ENCODE measurements at places on chromosomes 7 and 10.

GRCh38 chr10:19014034-19014433 is 34.6 kb upstream of the MALRD1 start:
- DNase-seq = no peak

GRCh38 chr7:111132833-111133232 is 41.9 kb downstream of the LRRN3 start:
- DNase-seq = no peak

- no peak for DNase-seq
These were observed 90.8 kb downstream of the SNX13 start for GRCh38 chr7:17849504-17849903.

- no peak for DNase-seq
These were observed 229.3 kb downstream of the USP6NL start for GRCh38 chr10:11382187-11382586.

DNA sequence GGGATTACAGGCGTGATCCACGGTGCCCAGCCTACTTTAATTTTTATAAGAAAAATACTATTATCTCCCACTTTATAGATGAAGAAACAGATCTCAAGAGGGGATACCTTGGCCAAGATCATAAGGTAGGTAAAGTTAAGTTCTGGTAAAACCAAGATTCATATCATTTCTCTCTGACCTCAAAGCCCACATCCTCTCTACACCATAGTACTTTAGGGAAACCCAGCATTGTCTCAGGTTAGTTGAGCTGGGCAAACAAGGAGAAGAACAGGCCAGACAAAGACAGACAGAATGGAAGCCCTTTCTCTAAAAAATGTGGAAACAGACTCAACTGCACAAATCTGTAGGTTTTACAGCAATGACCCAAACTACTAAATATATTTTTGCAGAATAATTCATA is 197.7 kb upstream of the FRMD4A start:
- no peak for DNase-seq

DNA sequence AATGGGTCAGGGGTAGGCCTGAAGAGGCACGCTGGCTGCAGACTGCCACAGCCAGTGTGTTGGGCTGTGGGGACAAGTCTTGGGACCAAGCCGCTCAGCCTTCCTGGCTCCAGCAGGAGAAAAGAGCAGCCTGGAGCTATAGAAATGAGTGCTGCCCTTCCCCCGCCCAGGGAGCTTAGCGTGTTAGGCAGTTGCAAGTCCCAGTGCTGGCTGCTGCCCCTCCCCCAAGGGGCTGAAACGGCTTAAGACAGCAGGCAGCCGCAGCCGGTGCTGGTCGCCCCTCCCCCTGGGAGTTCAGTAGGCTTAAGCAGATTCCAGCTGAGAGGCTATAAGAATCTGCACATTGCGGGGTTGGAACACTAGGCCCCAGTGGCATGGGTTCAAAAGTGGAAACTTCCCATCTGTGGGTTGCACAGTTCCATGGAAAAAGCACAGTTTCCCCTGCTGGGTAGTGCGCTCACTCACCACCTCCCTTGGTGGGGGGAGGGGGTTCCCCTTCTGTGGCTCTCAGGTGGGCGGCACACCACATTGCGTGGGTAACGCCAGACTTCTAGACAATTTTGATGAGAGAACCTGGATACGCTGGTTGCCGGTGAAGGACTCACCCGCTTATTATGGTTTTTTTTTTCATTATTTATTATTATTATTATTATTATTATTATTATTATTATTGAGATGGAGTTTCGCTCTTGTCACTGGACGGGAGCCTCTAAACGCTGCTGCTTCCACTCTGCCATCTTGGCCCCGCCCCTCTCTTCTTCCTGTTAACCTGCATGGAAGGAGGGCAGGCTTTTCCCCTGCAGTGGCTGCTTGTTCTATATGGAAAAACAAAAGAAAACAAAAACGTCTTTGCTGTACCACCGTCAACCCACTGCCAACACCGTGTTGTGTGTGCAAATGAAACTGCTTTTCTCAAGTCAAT is 151.1 kb downstream of the CXCL12 start:
- DNase-seq = no peak

DNA sequence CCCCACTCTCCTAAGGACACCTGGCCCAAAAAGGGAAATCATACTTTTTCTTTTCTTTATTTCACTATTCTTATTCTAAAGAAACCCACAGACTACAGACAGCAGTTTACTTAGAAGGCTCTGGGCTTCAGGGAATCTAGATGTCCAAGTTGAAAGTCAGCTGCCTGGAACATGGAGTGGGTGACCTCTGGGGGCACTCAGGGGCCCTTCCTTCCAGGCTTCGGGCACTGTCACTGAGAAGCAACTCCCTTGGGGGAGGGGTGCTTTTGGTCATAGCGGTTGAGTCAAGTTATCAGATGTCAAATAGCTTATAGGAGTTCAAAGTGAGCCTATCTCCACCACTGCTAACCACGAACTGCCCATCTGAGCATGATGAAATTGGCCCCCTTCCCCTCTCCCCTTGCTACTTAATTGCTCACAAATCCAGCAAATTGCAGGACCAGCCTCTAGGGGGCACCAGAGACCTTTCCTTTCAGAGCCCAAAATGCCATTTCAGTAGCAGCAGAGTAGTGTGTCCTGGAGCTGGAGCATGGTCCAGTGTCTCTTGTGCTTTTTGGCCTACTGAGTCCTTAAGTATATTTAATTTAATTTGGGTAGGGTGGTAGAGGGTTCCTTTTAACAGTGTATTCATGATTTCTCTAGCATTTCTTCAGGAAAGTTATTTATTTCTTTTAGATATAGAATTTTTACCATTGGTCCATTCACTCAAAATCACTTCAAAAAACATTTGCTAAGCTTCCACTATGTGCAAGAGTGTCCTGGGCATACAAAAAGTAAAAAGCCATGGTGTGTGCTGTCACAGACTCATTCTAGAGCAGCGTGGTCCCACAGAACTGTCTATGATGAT is 463.8 kb downstream of the KCNMA1 start:
- peak; percentile 66 for DNase-seq

DNA sequence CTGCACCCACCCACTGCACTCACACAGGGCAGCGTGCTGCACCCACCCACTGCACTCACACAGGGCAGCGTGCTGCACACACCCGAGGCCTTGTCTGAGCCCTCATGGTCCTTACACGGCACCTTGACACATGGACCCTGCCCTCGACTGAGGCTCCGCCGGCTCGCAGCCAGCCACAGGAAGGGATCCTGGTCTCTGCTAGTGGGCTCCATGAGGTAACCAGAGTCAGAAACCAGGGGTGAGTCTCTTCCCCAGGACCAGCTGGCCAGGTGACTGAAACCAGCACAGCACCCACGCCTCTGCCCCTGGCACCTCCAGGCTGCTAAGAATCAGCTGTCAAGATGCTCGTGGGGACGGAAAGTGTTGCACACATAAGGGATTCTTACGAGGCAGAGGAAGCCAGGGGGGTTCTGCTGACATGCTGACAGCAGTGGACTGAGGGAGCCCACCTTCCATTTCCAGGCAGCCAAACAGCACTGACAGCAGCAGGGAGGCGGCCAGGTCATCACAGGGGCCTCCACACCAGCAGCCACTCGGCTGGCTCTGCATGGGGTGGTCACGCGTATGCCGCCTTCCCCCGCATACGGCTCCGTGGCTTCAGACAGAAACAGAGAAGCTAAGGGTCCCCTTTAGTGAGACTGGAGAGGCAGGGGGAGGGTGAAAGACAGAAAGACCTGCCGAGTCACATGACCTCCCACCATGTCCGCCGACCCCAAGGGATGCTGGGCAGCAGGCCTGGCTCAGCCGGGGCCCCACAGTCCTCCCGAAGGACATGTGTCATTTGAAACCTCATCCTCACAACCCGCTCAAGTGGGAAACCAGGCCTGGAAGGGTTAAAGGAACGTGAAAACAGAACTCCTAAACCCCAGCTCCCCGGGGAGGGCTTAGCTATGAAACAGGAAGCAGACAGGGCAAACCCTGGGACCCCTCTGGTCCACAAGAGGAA is 34.2 kb downstream of the GPER1 start:
- no peak for DNase-seq

DNA sequence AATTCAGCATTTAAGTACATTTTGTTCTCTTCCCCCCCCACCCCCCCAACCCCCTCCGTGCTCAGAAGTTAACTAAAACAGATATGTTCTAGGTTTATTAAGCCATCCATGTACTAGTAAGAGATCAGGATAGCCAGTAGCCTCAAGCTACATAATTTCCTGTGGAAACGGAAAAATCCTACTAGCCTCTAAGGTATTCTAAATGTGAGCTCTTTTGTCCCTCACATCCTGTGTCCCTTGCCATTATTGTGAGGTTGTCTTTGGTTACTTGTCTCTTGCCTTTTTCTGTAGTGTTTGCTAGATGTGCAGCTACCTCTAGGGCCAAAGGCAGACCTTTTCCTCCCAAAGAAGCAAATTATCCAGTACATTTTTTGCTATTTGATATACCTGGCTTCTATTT is 92.1 kb downstream of the BTRC start:
- DNase-seq = no peak

DNA sequence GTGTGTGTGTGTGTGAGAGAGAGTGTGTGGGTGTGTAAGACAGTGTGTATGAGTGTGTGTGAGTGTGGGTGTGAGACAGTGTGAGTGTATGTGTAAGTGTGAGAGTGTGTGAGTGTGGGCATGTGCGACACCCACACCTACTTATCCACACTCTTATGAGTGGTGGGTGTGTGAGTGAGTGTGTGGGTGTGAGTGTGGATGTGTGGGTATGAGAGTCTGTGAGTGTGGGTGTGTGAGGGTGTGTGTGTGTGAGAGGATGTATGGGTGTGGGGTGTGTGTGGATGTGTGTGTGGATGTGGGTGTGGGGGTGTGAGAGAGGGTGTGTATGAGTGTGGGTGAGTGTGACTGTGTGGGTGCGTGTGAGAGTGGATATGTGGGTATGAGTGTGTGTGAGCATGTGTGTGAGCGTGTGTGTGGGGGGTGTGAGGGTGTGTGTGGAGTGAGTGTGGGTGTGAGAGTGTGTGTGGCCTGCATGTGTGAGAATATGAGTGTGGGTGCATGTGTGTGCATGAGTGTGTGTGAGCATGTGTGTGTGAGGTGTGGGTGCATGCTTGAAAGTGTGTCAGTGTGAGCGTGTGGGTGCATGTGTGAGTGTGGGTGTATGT is 15.1 kb downstream of the VWC2 start:
- no peak for DNase-seq

- DNase-seq = no peak
These were observed 3.2 kb downstream of the PRAP1 start for GRCh38 chr10:133350283-133350949.

DNA sequence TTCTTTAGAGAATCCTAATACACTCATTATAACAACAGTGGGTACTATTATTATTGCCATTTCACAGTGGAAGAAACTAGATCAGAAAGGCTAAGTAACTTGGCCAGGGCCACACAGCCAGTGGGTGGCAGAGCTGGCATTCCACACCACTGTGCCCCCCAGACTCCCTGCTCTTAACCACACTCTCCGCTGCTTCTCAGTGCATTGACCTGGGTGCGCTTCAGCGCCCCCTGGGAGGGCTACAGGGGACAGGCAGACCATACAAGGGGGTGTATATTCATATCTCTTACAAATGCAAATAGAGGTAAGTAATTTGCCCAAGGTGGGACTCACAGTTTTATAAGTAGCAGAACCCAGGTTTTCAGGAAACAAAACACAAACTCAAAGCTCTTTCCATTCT is 77.0 kb upstream of the NMT2 start:
- no peak for DNase-seq

DNA sequence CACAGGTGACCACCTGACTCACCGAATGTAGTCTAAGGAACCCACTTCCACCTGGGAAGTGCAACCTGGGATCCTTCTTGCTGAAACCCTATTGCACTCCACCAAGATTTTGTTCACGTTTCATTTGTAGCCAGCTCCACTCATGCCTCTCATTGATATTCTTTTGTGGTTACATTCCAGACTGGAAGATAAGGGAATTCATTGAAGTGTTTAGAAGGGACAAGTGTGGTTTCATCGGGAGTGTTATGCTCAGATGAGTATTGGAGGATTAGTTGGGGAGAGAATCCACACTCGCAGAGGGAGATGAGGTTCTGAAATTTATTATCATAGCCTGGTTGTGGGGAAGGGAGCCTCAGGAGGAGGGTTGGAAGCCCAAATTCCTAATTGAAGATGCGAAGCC is 320.4 kb downstream of the KCNMA1 start:
- no peak for DNase-seq

DNA sequence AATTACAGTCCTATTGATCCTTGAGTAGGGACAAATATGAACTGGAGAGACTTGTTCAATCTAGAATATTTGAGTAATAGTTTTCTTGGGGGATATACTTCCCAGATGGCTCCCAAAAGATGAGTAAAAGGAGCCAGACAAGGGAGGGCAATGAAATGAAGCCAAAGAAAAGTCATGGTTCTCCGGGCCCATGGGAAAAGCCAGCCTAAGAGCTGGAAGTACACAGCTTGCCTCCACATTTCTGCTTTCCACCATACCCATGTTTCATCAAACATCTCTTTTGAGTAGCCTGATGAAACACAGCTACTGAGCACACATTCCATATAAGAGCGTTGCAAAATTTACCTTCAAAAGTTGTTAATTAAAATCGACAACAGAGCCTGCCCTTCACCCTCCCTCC is 535.0 kb upstream of the FZD8 start:
- DNase-seq = no peak

DNA sequence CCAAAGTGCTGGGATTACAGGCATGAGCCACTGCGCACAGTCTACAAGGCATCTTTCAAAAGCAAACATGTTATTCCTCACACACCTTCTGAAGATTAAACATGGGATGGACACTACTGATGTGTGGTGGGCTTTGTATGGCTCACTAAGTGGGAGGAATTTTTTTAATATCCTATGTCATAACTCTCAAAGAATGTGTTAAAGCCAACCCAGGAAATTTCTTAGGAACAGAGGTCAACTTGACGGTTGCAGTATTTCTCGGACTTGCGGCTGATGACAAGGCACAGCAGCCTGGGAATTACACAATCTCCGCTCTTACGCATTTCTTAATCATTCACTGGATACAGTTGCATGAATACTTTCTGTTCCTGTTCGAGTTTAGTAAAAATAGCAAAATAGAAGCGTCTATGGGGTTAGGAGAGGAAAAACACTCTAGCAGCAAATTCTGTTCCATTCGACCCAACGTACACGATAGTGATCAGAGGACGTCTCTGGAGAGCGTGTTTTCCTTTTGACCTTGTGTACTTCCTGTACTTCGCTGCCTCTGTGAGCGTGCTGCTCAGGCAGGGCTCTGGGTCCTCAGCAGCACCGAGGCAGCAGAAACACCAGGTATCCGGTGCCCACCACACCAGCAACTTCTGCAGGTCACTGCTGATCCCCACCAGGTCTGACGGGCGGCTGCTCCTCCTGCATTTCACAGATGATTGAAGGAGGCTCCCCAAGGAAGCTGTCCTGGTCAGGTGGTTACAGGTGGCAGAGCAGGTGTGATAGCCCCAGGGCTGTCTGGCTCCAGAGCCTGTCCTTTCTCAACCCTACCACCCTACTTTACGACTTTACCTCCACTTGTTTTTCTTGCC is 26.4 kb upstream of the SRGN start:
- DNase-seq = no peak

DNA sequence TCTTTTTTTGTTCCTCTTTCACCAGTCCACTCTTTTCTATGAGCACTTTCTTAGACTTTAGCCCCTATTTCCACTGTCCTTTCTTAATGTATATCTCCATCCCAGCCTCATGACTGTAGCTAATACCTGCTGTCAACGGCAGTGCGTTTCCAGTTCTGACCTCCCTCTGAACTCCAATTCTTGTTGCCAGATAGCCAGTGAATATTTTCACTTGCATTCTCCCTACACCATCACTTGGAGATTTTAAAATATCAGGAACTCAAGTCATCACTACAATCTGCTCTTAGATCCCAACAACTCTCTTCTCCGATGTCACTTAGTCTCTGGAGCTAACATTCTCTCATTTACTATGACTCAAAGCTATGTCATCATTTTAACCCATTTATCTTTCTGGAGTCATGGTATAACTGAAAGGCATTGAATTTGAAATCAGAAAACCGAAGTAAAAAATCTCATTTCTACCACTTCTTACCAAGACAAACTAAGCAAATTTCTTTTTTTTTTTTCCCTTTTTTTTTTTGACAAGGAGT is 5.1 kb upstream of the SLC16A12 start:
- no peak for DNase-seq
